ENCODE measurements at places on chromosomes 5 and 9.

DNA sequence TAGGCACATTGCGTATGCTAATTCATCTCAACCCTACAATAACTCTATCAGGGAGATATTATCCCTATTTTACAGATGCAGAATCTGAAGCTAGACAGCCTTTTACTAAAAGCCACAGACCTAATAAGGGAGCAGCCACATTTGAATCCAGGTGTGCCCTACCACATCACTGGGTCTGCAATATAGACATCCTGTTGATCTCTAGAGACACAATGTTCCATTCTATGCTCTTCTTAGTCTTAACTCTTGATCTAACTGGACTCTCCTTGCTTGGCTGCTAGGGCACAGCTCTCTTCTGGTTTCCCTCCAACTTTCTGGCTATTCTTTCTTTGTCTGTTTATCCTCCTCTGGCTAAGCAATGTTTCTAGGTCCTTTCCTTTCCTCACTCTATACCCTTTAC lies 1.4 kb upstream of the SPATA6L start:
- no peak for DNase-seq

GRCh38 chr5:105397749-105398148 lies 1835.2 kb upstream of the NUDT12 start:
- DNase-seq: no peak

GRCh38 chr9:124133727-124134126 lies 122.2 kb downstream of the LHX2 start:
- no peak for DNase-seq

GRCh38 chr5:56761151-56761885 lies 54.0 kb upstream of the MAP3K1 start:
- no peak for DNase-seq

GRCh38 chr5:68080282-68081050 lies 135.1 kb upstream of the PIK3R1 start:
- no peak for DNase-seq

DNA sequence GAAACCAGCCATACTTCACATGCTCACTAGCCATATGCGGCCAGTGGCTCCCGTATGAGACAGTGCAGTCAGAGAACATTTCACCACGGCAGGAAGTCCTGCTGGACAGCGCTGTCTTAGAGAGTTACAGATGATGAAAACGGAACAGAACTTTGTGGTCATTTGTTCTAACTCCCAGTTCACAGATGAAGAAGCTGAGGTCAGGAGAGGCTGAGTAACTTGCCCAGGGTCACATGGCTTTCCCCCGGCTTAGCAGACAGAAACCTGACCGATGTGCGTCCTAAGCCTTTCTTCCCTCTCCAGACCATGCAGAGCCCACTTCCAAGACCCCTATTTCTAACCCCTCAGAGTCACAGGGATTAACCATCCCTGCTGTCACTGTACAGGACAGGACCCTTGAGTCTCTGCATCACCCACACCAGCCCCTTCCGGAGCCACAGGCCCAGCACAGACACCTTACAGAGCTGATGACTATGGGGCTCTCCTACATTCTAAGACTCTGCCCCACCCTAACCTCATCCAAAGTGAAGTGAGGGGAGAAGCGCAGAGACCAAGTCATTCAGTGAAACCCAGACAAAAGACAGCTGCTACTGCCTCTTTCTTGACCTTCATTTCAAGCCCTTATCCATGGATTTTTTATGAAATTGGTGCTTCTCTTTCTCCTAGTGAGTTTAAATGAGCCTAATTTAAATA lies 86.9 kb downstream of the PTPN3 start:
- DNase-seq: no peak

GRCh38 chr9:23557689-23558088 lies 268.4 kb downstream of the ELAVL2 start:
- DNase-seq: no peak

- no peak for DNase-seq
These were observed 57.7 kb downstream of the DCP2 start for GRCh38 chr5:113034182-113034773.

DNA sequence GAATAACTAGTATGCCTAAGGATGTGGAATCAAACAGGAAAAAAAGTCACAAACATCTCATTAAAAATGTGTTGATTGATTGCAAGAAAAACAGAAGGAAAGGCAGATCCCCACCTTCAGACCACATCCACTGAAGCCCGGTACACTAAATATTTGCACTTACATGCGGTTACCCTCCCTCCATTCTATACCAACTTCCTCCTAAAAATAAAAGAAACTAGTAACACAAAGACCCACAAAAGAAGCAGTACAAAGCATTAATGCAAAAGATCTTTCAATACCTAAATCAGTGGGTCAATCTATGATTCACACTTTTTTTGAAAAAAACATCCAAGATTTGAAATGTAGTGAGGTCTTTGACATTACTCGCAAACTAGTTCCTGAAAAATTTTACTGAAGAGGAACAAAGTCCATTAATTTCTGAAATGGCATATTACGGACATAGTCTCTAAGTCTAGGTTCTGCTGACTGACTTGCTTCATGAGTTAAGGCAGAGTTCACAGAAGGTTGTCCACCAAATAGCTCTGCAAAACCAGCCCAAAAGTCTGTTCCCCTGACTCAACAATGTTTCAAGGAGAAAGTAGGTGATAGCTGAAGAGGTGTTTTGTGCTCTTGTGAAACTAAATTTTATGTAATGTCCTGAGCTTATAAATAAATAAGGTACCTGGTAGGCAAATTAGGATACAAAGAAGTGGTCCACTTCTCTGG lies 100.7 kb downstream of the PAM start:
- no peak for DNase-seq

- no peak for DNase-seq
These were observed 117.2 kb upstream of the LIFR start for GRCh38 chr5:38673671-38674071.

DNA sequence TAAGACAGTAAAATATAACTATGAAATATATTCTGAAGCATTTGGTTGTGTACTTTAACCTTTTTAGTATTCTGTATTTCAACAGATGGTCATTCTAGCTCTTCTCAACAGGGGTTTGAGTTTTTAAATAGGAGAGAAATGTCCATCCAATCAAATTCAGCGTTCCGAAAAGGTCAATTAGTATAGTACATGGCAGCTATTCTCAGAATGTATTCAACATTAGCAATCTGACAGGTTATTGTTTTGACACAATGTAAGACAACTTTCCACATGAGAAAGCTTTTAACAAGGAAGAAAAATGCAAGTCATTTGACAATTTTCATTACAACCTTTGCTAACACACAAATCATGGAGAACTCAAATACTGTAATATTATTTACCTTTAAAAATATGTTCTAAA lies 996.3 kb upstream of the CDH10 start:
- DNase-seq: no peak

- DNase-seq: no peak
These were observed 403 bp downstream of the KIF2A start for GRCh38 chr5:62306323-62306895.

Data from T-cell (primary cell).